ENCODE measurements at places on chromosomes 5 and 9. TPM values are rescaled to one million over a fixed set of nuclear protein-coding genes. Genes with fewer than 3 reads are reported as not detected.

GRCh38 chr9:131370638-131371037, 23.2 kb upstream of the PRRC2B start:
- H3K4me1 ChIP-seq: no peaks in the 10 kb centered on the region
- H3K27ac ChIP-seq: no peak overlapping the region
- H3K4me3 ChIP-seq: no peak overlapping the region
- H3K27me3 ChIP-seq: no peaks in the 10 kb centered on the region
- DNase-seq: no peak

- no peaks in the 10 kb centered on the region for H3K27me3 ChIP-seq
- no peaks in the 10 kb centered on the region for H3K4me1 ChIP-seq
- DNase-seq: no peak
- H3K4me3 ChIP-seq: no peak overlapping the region
- no peaks in the 10 kb centered on the region for H3K36me3 ChIP-seq
These were observed 701.3 kb upstream of the ACO1 start for GRCh38 chr9:31683116-31683515.

- DNase-seq: no peak
- H3K4me3 ChIP-seq: no peak within 1 kb of the TSS
- no peaks in the 10 kb centered on the region for H3K36me3 ChIP-seq
- H3K4me1 ChIP-seq: peaks cover 4% of the 10 kb centered on the region
- no peak within 1 kb of the TSS for H3K27ac ChIP-seq
- H3K27me3 ChIP-seq: no peaks in the 10 kb centered on the region
These were observed at the start of gene TXNDC8 for GRCh38 chr9:110337727-110338126. TSS of gene TXNDC8 (minus strand) at chr9:110337863.

C9orf43 gene
- 0.42 TPM for polyA plus RNA-seq

SLC46A2 gene
- polyA plus RNA-seq: not detected

GRCh38 chr5:178213003-178213461, 8.7 kb downstream of the HNRNPAB start:
- H3K36me3 ChIP-seq: peaks cover 52% of the 10 kb centered on the region
- no peak for DNase-seq
- H3K4me3 ChIP-seq: no peak overlapping the region
- no peak overlapping the region for H3K27ac ChIP-seq
- H3K4me1 ChIP-seq: peaks cover under 1% of the 10 kb centered on the region
- H3K27me3 ChIP-seq: no peaks in the 10 kb centered on the region

- no peak overlapping the region for H3K27ac ChIP-seq
- H3K36me3 ChIP-seq: no peaks in the 10 kb centered on the region
- peak; percentile 1 for DNase-seq
- H3K27me3 ChIP-seq: no peaks in the 10 kb centered on the region
These were observed 496.0 kb upstream of the CLINT1 start for GRCh38 chr5:158354958-158355357.

DNA sequence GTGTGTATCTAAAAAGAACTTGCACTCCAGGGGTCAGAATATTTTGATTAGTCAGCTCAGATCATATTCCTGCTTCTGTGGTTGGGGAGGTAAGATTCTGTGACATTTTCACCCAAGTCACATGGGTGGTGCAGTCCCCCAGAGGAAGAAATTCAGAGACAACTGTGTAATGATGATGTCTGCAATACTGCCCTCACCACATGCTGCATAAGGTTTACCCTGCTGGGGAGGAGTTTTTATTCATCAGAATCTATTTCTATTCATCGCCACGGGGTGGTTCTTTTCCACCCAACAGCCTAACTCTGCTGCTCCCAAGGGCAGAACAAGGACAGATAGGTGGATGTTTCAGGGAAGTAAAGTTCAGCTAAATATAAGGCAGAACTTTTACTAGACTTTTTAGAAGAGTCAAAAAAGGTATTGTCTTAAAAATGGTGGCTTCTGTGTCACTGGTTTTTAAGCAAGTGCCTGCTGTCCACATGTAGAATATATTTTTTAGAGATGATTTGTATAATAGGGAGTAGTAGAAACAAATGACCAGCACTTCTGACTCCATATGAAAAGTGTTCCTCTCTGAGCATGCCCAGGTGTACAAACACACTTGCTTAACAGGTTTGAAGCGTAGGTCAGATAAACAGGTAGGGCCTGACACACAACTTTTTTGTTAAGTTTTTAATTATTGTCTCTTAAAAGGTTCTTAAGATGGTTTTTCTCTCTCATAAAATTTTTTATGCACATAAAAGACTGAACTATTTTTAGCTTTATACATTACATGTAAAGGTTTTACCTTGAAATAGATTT, 352.7 kb downstream of the LRRC70 start:
- H3K27ac ChIP-seq: no peak overlapping the region
- H3K36me3 ChIP-seq: no peaks in the 10 kb centered on the region
- no peak for DNase-seq
- no peaks in the 10 kb centered on the region for H3K27me3 ChIP-seq
- no peaks in the 10 kb centered on the region for H3K4me1 ChIP-seq

DNA sequence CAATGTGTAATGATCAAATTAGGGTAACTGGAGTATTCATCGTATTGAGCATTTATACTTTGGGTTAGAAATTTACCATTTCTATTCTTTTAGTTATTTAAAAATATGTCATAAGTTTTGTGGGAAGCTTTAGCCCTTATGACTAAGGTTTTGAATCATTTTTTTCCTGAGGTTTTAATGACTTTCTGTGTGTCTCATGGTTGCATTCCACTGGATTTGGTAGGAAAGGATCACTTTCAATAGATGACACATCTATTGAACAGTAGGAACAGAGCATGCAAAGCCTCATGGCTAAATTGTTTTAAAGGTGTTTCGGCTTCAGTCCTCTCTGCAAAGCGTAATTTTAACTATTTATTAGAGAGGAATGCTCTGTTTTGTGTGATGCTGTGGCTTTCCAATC, 512.4 kb upstream of the CHD1 start:
- no peaks in the 10 kb centered on the region for H3K27me3 ChIP-seq
- no peak overlapping the region for H3K4me3 ChIP-seq
- no peaks in the 10 kb centered on the region for H3K36me3 ChIP-seq
- H3K27ac ChIP-seq: no peak overlapping the region
- no peaks in the 10 kb centered on the region for H3K4me1 ChIP-seq
- no peak for DNase-seq

SPINK4 gene
- not detected for polyA plus RNA-seq

DNA sequence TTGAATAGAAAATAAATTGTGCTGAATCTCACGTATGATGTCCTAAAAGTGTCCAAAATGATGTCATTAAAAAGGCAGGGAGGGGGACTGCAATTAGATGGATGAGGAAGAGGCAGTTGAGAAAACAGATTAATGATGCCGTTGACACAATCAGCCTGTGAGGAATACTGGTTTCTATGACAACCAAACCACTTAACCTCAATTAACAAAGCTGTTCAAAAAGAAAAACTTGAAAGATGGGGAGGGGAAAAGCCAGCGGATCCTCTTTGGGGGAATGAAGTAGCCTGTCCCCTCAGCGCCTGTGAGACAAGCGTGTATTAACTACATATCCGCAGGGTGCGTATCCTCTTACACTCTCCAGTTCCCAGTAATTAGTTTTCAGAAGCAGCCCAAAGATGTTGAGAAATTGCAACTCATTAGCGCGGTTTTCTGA, 160.7 kb downstream of the TTC39B start:
- H3K27ac ChIP-seq: no peak overlapping the region
- no peak for DNase-seq
- H3K4me3 ChIP-seq: no peak overlapping the region
- H3K36me3 ChIP-seq: no peaks in the 10 kb centered on the region
- no peaks in the 10 kb centered on the region for H3K4me1 ChIP-seq

- H3K36me3 ChIP-seq: no peaks in the 10 kb centered on the region
- no peak overlapping the region for H3K4me3 ChIP-seq
- no peak for DNase-seq
- no peaks in the 10 kb centered on the region for H3K27me3 ChIP-seq
These were observed 36.3 kb downstream of the VCP start for GRCh38 chr9:35035851-35036701.

DNA sequence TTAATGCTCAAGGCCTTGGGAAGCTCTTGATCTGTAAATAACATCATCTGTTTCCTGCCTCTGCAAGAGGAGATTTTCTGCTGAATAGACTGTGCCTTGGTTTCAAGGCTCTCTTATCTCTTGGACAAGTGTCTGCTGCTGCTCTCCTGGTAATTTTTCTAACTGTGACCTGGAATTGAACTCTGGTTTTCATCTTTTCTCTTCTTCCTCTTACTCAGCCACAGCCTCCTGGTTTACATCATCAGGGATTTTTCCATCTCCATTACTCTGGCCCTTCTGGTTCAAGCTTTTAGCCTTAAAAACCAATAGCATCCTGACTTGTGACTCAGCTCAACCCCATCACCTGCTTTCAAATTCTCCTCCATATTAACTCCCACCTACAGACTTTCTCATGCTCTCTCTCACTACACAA, 49.6 kb upstream of the ITGA1 start:
- no peak for DNase-seq
- H3K4me3 ChIP-seq: no peak overlapping the region
- no peaks in the 10 kb centered on the region for H3K36me3 ChIP-seq
- no peaks in the 10 kb centered on the region for H3K27me3 ChIP-seq
- H3K27ac ChIP-seq: no peak overlapping the region
- no peaks in the 10 kb centered on the region for H3K4me1 ChIP-seq

GRCh38 chr9:124472770-124473169, 22.5 kb downstream of the ADGRD2 start:
- DNase-seq: no peak
- H3K4me1 ChIP-seq: no peaks in the 10 kb centered on the region
- no peak overlapping the region for H3K27ac ChIP-seq
- H3K4me3 ChIP-seq: no peak overlapping the region

Data from GM12878 (cell line).